ENCODE measurements at places on chromosomes 1 and 21. TPM values are rescaled to one million over a fixed set of nuclear protein-coding genes. Genes with fewer than 3 reads are reported as not detected.

SYT14 gene
- total RNA-seq: 41.6 TPM

TCHHL1 gene
- total RNA-seq: not detected

C8B gene
- total RNA-seq: not detected

AIRE gene
- under 0.01 TPM for total RNA-seq

GUK1 gene
- total RNA-seq: 109 TPM
